Articular chondrocyte of knee joint (primary cell): ENCODE measurements at places on chromosomes 5 and 9. TPM values are rescaled to one million over a fixed set of nuclear protein-coding genes. Genes with fewer than 3 reads are reported as not detected.

COX7C gene
- total RNA-seq = 223 and 231 TPM in 2 replicates

PRLR gene
- 1.6 and 2.3 TPM in 2 replicates for total RNA-seq

ARHGEF28 gene
- 60.6 and 66.7 TPM in 2 replicates for total RNA-seq

NIM1K gene
- 3.1 and 3.9 TPM in 2 replicates for total RNA-seq

HAVCR2 gene
- total RNA-seq = 0.26 and 0.43 TPM in 2 replicates

GFI1B gene
- total RNA-seq = 0.11 TPM in 1 of 2 replicates, not detected in the other

LCN1 gene
- total RNA-seq = not detected in 2 replicates

PPP2R2B gene
- total RNA-seq = 1.8 and 2.5 TPM in 2 replicates

CMYA5 gene
- 5.2 and 6.1 TPM in 2 replicates for total RNA-seq

SV2C gene
- total RNA-seq = not detected in 2 replicates

C5 gene
- total RNA-seq = 10.2 and 12.0 TPM in 2 replicates

POU5F2 gene
- total RNA-seq = 4.3 and 4.9 TPM in 2 replicates

OTP gene
- total RNA-seq = not detected in 2 replicates

NCS1 gene
- 26.7 and 29.3 TPM in 2 replicates for total RNA-seq

NIPAL4 gene
- total RNA-seq = under 0.01 TPM in 1 of 2 replicates, not detected in the other

TOR4A gene
- total RNA-seq = 8.6 and 13.4 TPM in 2 replicates

CAVIN4 gene
- total RNA-seq = 0.76 and 0.91 TPM in 2 replicates

SNCAIP gene
- 1.0 and 1.3 TPM in 2 replicates for total RNA-seq

SPEF2 gene
- 17.0 and 22.7 TPM in 2 replicates for total RNA-seq

EIF4E1B gene
- not detected in 2 replicates for total RNA-seq

RAB3C gene
- not detected in 2 replicates for total RNA-seq

NUTM2F gene
- not detected in 2 replicates for total RNA-seq
